Activated CD4-positive, alpha-beta T cell treated with anti-CD3 and anti-CD28 coated beads, Interleukin-2, Interleukin-4, amounts not matched to agents 100 ng/mL and 50 ng/mL, durations not matched to agents 16 hours and 8 hours (primary cell): ENCODE measurements at places on chromosomes 4 and X.

DNA sequence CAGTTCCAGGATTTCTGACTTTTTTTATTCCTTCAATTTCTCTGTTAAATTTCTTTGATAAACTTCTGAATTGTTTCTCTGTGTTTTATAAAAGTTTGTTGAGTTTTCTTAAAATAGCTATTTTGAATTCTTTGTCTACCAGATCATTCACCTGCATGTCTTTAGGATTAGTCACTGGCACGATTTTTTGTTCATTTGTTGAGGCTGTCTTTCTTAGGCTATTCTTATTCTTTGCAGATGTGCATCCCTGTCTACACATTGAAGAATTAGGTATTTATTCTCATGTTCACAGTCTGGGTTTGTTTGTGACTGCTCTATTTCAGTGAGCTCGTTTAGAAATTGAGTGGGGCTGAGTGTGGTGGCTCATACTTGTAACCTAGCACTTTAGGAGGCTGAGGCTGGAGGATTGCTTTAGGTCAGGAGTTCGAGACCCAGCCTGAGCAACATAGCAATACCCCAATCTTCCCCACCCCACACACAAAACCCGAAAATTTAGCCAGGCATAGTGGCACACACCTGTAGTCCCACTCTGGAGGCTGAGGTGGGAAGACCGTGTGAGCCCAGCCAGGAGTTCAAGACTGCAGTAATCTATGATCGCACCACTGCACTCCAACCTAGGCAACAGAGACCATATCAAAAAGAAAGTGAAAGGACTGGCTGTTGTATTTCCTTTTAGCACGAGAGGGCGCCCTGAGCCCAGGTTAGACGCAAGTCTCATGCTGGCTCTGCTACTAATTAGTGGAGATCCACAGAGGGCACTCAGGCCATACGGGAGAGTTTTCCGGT lies 42.0 kb downstream of the F8 start:
- peak; percentile 82 for DNase-seq

- no peak for DNase-seq
Measured at GRCh38 chr4:183789657-183790056, 115.5 kb upstream of the STOX2 start.

DNA sequence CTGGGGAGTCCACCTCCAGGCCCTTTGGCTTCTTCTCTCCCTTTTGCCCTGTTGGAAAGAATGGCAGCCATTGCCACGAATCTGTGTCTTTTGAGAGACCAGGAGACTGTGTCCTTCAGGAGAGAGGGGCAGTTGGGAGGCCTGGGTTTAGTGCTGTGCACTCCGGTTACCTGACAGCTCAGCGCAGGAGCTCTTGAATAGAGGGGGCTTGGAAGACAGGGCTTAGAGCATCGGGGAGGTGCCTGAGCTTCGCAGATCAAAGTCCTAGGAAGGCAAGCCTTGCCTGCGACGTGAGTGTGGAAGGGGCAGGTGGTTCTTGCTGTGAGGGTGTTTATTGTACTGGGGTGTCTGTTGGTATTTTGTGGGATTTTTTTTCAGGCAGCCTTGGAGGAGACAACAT lies 41.9 kb upstream of the TADA2B start:
- no peak for DNase-seq

DNA sequence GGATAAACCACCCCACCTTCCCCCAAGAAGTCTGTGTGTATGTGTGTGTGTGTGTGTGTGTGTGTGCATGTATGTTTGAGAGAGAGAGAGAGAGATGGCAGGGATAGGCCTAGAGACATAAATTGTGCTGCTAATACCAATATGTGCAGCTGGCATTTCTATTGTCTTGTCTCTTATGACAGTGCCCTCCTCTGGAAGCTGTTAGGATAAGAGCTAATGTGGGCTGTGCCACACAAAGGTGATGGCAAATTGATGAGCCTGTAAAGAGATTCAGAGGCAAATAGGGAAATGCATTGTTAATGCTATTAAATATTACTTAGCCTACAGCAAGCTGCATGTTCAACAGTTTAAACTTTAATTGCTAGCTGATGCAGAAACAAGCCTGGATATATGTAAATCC lies 332.0 kb downstream of the NKX6-1 start:
- no peak for DNase-seq

DNA sequence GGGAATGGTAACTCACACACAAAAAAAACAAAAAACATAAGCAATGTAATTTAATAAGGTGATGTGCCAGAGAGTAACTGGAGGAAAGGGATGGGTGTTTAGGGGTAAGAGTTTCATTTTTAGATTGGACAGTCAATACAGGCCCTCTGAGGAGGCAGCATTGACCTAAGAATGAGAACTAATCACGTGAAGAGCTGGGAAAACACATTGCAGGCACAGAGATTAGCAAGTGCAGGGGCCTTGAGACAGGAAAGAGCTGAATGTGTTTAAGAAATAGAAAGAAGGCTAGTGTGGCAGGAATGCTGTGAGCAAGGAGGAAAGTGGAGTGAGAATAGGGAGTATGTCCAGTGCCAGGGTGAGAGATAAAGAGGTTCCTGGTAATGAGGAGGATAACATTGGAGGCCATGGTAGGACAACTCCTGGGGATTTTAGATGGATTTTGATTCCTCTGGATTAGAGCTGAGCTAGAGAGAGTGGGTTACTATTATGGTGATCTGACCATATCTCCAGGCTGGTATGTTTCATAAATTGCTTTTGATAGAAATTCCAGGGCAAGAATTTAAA lies 17.6 kb downstream of the PDLIM5 start:
- DNase-seq: no peak

GRCh38 chrX:106912864-106913263 lies 7.3 kb upstream of the CLDN2 start:
- DNase-seq: no peak

DNA sequence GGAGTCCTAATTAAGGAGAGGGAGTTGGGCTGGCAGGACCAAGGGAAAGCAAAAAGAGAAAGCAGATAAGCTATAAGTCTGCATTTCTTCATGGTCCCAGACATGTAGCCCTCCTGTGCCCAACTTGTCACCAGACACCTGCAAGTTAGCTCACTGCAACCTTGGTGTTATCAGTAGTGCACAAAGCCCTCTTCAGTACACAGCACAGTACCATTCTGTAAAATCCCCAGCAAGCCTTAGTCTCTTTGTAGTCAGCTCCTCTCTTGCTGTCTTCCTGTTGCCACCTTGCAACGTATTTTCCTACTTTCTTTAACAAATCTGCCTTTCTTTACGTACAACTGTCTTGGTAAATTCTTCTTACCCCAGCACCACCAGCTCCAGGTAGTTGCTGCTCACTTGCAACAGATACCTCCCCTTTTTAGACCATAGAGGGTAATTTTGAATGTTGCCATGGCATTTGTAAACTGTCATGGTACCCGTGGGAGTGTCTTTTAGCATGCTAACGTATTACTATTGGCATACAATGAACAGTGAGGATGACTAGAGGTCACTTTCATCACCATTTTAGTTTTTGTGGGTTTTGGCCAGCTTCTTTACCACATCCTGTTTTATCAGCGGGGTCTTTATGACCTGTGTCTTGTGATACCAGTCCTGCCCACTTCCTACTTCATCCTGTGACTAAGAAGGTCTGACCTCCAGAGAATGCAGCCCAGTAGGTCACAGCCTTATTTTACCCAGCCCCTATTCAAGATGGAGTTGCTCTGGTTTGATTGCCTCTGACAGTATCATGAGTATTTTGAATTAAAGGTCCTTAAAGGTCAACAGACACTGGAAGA lies 28.3 kb upstream of the AP1S2 start:
- peak; percentile 2 for DNase-seq

DNA sequence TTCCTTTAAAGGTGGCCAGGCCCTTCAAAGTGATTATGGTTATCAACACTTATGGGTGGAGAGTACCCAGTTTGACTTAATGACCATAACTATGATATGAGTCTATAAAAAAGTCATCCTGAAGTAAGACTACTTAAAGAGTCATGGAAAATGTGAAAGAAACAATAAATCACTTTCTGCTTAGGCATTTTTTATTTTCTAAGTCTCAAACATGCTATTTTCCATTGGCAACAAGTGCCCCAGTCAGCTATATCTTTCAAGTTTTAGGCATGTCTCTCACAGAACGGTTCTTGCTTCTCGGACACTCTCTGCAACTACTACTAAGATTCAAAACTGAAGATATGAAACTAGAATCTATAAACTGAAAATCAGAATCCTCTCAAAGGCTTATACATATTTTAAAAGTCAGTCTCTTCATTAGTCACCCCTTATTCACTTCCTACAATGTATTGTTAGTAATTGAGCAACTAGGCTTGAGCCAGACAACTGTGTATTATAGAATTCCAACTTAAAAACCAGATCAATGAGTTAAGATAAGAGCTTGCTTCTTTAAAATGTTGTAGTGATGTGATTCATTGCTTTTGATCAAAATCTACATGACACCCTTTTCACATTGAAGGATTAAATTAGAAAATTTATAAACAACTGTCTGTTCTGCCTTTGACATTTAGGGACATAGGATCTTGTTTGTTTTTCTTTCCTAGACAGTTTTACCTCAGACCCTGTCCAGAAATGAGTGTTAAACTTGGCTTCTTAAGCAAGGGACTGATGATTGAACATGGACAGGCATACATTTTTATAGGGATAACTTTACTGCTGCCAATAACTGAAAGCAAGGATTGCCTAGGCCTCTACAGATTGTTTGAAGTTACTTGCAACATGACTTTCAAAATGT lies 2.9 kb downstream of the ANTXR2 start:
- DNase-seq: no peak

DNA sequence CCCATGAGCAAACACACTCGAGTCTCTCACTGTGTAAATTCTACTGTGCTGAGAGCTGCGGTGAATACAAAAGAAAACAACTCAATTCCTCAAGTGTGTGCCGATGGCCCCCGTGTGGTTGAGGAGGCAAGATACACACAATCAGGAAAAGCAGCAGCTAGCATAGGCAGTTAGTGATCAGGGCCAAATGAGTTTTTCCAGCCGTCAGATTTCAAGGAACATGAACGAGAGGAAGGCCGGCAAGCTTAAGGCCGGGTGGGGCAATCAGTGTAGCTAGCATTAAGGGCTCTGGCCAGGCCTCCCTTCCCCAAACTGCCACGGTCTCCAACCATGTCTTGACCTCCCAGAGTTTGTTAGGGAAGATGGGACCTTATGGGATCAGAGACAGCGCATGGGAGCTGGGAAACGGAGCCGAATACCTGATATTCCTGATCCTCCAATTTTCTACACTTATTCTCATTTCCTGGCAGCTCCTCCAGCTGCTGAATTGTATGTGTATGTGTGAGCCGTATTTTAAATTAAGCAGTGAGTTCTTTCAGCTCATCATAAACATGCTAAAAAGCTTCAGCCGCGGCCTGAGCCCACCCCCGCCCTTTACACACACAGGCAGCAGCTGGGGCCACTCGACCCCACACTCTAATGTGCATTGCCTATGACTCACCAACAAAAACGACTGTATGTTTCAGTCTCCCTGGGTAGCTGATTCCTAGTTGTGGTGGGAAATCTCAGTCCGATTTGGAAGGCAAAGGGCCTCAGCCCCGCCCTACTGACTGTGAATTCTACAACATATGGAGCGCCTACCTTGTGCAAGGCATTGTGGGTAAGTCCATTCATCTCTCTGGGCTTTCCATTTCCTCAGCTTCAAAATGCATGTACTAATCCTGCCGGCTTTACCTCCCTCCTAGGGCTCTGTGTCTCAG lies 59.9 kb downstream of the RTL9 start:
- DNase-seq: no peak

- no peak for DNase-seq
Measured at GRCh38 chr4:86483773-86484172, 110.3 kb upstream of the PTPN13 start.

DNA sequence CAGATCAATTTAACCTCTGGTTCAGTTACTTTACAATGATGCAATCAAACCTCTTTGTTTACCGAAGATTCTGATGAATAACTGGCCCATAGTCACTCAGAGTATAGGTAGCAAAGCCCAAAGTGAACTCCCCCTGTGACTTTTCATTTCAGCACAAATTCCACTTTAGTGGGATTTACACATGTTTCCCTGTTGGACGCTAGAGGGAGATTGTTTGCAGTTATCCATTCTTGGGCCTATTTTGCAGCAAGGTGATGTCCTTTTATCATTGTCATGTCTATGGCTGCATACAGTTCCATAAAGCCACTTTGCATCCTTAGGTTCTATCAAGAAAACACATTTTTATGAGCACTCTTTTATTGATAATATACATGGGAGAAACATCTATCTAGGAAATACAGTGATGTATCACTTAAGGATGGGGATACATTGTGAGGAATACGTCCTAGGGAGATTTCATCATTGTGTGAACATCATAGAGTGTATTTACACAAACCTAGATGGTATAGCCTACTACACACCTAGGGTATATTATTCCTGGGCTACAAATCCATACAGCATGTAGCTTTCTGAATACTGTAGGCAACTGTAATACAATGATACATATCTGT lies 14.5 kb upstream of the DKK2 start:
- DNase-seq: no peak

DNA sequence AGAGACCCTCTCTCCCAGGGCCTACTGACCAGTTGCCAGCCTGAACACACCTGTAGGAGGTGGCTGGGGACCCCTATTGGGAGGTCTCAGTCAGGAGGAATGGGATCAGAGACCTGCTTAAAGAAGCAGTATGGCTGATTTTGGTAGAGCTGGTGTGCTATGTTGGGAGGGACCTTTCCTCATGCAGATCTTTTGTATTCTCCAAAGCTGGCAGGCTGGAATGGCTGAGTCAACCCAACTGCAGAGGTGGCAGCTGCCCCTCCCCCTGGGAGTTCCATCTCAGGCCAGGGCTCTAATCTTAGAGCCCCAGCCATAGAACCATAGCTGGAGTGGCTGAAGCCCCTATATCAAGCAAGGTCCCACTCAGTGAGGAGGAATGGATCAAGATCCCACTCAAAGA lies 279.3 kb upstream of the BMP3 start:
- no peak for DNase-seq

- no peak for DNase-seq
Measured at GRCh38 chrX:146054311-146054710, 236.7 kb downstream of the SLITRK2 start.

GRCh38 chrX:118049713-118050112 lies 66.9 kb downstream of the KLHL13 start:
- DNase-seq: no peak

- no peak for DNase-seq
Measured at GRCh38 chr4:126715067-126715466, 917.7 kb upstream of the INTU start.

DNA sequence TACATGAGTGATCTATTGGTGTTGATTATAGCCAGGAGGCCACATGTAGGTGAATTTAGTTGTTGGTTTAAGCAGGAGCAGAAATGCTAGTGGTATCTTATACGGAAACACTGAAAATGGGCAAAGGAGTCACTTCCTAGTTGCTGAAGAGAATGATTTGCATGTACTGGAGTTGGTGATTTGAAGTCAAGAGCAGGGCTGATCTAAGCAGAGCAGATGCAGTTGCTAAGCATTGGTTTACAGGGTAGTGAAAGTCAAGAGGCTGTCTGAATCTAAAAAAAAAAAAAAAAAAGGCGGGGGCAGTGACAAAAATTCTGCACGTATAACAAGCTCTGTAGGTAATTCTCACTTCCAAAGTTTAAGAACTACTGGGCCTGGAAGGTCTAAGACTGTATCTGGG lies 90.4 kb upstream of the HPRT1 start:
- DNase-seq: no peak

- DNase-seq: no peak
Measured at GRCh38 chrX:68045008-68045577, 388.2 kb downstream of the OPHN1 start.
